NCI-H1092 treated with DMSO at 0.1 percent for 48 hours (cell line): ENCODE measurements at places on chromosomes 2 and 18.

GRCh38 chr2:157596992-157597681 is 31.5 kb downstream of the ACVR1C start:
- no peak for DNase-seq

DNA sequence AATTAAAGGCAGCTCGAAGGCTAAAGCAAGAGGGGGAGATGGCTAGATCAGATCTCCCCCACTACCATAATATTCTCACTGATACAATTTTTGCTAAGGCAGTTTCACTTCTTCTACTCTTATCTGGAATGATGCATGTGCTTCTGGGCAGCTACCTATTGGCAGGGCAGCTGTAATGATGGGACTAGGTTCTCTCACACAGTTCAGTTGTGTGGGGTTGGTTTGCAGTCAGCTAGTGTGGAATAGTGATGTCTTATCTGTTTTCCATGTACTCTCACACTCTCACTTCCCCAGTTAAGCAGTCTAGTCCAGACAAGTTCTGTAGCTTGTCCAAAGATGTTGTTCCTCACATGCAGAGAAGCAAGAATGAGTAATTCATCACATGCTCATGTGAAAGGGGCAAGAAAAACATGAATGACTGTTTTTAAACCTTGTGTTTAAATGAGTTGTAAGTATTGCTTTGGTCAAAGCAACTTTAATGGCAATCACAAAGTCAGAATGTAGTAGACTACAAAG is 836.1 kb downstream of the CBLN2 start:
- no peak for DNase-seq

GRCh38 chr2:36356990-36357846 is 1.6 kb downstream of the CRIM1 start:
- no peak for DNase-seq

DNA sequence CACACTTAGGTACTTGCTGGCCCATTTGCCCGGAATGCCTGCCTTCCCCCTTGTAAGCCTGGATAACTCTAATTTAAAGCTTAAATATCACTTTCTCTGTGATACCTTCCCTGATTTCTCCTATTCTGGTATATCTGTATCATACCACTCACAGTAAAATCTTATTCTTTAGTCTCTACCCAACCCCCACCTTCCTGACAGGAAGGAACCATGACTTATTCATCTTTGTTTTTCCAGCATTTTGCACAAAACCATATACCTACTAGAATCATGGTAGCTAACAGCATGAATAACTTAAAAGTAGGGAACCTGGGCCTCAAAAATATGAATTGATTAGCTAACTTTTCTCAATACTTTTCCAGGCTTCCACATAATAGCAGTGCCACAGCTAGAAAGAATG is 111.5 kb downstream of the GFPT1 start:
- DNase-seq = no peak
